ENCODE measurements at places on chromosomes 16 and 17.

GRCh38 chr16:50696575-50697420 is 3.4 kb downstream of the NOD2 start:
- peak; percentile 62 for DNase-seq

DNA sequence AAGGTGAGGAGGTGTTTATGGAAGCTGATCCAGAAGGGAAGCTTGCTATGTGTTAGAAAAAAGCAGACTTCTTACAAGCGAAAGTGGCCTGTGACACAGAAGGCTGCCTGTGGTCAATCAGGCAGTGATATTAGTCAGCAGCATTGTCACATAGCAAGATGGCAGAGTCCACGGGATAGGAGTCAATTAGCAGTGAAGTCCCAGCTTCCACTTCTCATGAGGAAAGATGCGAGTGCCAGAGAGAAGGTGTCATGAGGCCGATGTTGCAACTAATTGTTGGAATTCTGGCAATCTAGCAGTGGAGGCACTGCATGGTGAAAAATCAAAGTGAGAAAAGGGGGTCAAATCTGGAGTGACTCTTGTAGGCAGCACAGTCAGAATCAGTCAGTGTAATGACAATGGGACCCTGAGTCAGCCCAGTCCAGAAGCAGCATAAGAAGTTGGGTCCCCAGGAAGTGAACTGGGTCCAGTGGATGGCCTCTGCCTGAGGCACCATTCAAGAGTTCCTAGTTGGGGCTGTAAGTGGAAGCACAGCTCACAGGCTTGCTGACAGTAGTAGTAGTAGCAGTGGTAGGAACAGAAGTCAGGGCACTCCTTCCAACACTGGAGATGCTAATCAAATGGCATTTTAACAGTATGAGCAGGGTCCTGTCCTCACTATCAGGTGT is 85.1 kb downstream of the TNFRSF13B start:
- DNase-seq, result no peak

DNA sequence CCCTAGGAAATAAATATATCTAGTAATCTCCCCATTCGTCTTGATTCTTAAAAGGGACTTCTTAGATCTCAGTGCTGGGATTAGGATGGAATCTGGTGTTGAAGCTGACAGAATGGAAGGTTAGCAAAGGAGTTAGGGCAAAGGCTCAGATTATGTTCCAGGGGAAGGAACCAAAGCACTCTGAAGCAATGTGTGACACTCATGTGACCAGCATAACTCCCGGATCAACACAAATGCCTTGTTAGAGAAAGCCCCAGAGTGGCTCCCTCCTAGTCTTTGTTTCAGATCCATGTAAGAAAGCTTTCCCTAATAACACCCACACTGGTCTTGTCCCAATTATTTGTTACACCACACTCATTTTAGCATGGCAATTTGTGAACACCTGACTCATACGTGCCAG is 62.6 kb upstream of the ERN1 start:
- DNase-seq, result no peak

- no peak for DNase-seq
Observed at GRCh38 chr17:19361326-19361725, 1.2 kb downstream of the B9D1 start.

DNA sequence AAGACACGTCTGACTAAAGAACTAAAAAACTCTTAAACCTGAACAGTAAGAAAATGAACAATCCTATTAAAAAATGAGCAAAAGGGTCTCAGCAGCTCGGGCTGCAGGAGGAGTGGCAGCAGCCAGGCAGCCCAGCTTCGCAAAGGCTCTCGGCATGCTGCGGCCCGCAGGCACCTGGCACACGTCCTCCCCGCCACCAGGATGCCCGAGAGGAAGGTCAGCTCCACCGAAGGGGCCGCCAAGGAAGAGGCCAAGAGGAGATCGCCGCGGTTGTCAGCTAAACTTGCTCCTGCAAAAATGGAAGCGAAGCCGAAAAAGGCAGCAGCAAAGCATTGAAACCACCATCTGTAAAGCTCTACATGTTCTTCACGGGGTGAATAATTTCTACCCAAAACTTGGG is 173.5 kb downstream of the BCAS3 start:
- no peak for DNase-seq

- no peak for DNase-seq
Observed at GRCh38 chr17:30415491-30415890, 36.8 kb downstream of the CPD start.

DNA sequence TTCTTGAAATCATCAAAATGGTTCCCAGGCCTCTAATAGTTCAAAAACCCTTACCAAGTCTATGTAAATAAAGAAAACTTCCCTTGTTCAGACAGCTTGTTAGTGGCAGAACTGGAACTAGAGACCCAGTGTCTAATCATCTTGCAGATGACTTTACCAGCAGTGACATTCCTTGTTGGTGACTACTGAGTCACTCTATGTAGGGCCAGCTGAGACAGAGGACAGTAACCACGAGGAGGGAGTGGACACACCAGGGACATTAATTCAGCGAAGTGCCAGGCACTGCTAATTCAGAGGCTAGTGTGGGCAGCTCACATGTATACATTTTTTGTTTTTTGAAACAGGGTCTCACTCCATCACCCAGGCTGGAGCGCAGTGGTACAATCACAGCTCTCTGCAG is 6.1 kb upstream of the HEATR3 start:
- DNase-seq, result no peak

DNA sequence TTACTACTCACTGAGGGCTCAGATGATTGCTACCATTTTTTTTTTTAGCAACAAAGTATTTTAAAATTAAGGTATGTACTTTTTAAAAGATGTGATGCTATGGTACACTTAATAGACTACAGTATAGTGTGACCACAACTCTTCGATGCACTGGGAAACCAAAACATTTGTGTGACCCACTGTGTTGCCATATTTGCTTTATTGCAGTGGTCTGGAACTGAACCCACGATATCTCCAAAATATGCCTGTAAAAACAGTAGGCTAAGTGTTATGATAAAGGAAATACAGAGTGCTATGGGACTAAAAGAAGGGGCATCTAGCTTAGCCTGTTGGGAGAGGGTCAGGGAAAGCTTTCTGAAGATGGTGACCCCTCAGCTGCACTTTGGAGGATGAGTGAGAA is 41.6 kb upstream of the HNF1B start:
- DNase-seq, result no peak

- DNase-seq, result no peak
Observed at GRCh38 chr17:16463358-16464302, 28.4 kb downstream of the LRRC75A start.

All from T-helper 2 cell (primary cell).